Right atrium auricular region (tissue), 2 donors: ENCODE measurements at places on chromosomes 6 and 20. TPM values are rescaled to one million over a fixed set of nuclear protein-coding genes. Genes with fewer than 3 reads are reported as not detected.
A peak's percentile ranks its signal among the peaks of the same experiment; 100 is the strongest.

DNA sequence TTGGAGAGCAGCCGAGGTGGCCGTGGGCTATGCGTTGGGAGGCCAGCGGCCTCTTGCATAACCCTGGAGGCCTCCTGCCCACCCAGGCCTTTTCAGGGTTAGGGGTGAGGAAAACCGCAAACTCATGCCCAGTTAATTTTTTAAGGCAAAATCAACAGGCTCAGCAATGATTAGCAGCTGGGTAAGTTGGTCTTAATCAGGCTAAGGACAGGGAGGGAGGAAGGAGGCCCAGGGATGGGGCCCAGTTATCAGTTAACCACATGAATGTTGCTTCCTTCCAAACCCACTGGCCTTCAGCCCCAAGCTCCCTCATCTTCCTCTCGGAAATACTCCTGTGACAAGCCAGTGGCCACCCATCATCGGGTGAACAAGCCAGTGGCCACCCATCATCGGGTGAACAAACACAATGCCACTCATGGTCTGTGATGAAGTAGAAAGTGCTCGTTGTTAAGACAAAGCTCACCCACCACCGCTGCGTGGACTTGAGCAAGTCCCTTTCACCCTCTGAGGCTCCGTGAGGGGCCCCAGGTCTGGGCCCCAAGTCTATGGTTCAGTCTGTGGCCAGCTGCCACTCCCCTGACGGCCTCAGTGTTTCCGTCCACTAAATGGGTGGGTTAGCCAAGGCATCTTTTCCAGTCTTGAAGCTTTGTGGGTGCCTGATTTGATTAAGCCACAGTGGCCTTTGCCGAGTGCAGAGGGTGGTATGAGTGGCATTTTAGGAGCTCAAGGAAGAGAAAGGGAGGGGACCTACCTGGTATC, 39.4 kb downstream of the HNF4A start:
- no peak overlapping the region for H3K4me3 ChIP-seq
- H3K27me3 ChIP-seq: no peaks in the 10 kb centered on the region
- no peaks in the 10 kb centered on the region for H3K36me3 ChIP-seq
- H3K27ac ChIP-seq: no peak overlapping the region

DNA sequence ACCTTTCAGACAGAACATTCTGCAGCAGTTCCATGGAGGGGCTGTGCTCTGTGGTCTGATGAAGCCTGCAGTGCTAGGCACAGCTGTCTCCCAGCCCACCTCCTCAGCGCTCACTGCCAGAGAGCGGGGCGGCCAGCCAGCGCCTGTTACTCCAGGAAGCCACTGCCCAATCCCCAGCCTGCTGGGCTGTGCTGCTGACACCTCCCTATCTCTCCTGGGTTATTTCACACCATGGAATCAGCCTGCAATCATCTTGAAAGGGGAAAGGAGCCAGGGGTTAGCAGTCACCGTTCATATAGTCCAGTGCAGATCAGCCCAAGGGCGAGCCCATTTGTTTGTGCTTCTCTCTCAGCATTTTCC, 46.3 kb upstream of the NHSL1 start:
- H3K27ac ChIP-seq: peak overlapping the region; percentile 72
- no peaks in the 10 kb centered on the region for H3K36me3 ChIP-seq
- no peaks in the 10 kb centered on the region for H3K27me3 ChIP-seq
- peak overlapping the region; percentile 48 for H3K4me3 ChIP-seq
- H3K4me1 ChIP-seq: peaks cover 37% of the 10 kb centered on the region

GRCh38 chr20:53104884-53105283, 132.7 kb downstream of the TSHZ2 start:
- no peaks in the 10 kb centered on the region for H3K36me3 ChIP-seq
- DNase-seq: no peak
- H3K27me3 ChIP-seq: no peaks in the 10 kb centered on the region
- H3K4me1 ChIP-seq: no peaks in the 10 kb centered on the region
- H3K27ac ChIP-seq: no peak overlapping the region

The AFG1L gene
- 4.1 TPM for total RNA-seq

The SASH1 gene
- 42.3 TPM for total RNA-seq
